Stimulated activated CD4-positive, alpha-beta T cell treated with anti-CD3 and anti-CD28 coated beads, Interleukin-1b, Interleukin-23, amount 100 ng/mL, for 1 hour (primary cell): ENCODE measurements at places on chromosomes 11 and 22.
A peak's percentile ranks its signal among the peaks of the same experiment; 100 is the strongest.

GRCh38 chr11:130407978-130408377, 20.4 kb downstream of the ADAMTS8 start:
- DNase-seq = no peak

DNA sequence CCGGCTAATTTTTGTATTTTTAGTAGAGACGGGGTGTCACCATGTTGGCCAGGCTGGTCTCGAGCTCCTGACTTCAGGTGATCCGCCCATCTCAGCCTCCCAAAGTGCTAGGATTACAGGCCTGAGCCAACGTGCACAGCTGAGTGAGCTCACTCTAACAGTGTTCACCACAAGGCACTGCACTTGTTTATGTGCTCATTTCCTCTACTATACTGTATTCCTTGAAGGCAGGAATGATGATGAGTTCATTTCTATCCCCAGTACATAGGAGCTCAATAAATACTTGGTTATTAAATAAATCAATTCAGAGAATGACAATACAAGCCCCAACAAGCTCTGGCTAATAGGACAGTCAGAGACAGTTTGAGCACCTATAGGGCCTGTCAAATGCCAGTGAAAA, 29.1 kb downstream of the ALG8 start:
- DNase-seq = no peak

DNA sequence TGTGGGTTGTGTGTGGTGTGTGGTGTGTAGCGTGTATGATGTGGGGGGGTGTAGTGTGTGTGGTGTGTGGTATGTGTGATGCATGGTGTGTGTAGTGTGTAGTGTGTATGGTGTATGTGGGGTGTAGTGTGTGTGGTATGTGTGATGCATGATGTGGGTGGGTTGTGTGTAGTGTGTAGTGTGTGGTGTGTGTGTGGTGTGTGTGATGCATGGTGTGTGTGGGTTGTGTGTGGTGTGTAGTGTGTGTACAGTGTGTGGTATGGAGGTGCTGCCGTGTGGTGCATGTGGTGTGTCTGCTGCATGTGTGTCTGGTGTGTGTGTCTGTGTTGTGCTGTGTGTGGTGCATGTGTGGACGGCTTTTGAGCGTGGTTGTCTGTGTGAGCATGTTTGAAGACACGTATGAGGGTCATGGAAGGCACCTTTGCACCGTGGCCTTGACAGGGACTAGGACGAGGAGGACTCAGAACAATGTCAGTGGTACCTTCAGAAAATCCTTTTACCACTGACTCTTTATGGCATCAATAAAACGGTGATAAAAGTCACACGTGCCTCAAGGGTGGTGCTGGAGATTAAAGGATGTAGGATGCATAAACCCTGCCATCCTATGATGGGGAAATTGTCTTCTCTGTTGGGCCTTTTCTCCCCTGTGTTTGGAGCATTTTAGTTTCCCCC, 328.7 kb upstream of the B3GAT1 start:
- no peak for DNase-seq

- DNase-seq = no peak
These were observed 7.8 kb downstream of the LDHAL6A start for GRCh38 chr11:18463439-18463838.

DNA sequence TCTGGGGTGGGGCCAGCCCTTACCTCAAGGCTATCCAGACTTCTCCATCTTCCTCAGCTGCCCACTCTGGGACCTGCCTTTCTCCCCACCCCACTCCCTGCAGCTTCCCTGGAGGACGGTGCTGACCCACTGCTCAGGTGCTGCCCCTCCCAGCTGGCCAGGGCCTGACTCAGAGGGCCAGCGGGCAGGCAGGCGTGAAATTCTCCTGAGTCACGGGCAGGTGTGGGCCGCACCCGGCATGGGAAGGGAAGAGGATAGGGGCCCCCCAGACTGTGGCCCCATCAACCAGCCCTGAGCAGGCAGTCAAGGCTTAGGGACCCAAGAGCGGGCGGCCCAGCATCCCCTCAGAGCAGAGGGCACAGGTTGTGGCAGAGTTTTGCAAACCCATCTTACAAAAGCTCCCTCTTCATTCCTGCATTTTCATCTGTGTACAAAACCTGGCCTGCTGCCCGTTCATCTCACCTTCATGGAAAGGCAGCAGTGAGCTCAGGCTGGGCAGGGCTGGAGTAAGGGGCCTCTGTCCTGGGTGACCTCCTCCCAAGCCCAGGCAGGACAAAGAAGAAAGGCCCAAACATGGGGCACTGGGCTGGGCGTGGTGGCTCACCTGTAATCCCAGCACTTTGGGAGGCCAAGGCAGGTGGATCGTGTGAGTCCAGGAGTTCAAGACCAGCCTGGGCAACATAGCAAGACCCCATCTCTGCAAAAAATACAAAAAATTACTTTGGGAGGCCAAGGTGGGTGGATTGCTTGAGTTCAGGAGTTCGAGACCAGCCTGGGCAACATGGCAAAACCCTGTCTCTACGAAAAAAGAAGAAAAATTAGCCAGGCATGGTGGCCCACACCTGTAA, 6.1 kb downstream of the RHOD start:
- no peak for DNase-seq

- no peak for DNase-seq
These were observed 41.2 kb upstream of the PAK1 start for GRCh38 chr11:77515063-77515462.

GRCh38 chr11:84419616-84420015, 1133.4 kb upstream of the CCDC90B start:
- DNase-seq = no peak

GRCh38 chr22:17339095-17339693, 30.1 kb upstream of the CECR2 start:
- DNase-seq = no peak

GRCh38 chr11:38791346-38791961, 2193.4 kb upstream of the RAG2 start:
- DNase-seq = no peak

DNA sequence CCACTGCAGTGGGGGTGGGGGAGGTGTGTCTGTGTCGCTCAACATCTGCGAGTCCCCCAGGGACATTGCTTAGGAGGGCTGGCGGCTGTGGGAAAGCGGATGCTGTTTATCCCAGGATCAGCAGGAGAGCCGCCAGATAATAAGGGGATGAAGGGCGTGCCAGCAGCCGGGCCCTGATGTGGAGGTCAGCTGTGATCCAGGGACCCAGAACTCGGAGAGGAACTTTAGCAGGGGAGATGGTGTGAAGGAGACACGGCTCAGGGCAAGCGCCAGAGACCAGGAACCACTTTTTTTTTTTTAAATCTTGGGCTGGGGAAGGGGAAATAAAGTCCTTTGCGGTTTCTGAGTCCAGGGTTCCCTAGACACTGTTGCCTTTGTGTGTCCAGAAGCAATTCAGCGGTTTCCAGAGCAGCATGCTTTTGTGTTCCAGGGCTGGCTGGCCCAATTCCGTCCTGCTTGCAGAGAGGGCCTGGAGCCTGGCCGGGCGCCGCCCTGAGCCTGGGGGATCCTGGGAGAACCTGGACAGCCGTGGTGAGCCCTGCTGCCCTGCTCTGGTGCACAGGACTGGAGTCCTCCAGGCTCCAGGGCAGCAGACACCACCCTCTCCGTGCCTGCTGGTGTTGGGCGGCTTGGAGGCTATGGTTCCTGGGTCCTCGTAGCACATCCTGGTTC, at the start of gene GRAMD4:
GRAMD4 (plus strand) TSS at position 557 of the 672 bp plus-strand sequence. CDS start 6,414 bp downstream, outside the sequence.
- DNase-seq = no peak

DNA sequence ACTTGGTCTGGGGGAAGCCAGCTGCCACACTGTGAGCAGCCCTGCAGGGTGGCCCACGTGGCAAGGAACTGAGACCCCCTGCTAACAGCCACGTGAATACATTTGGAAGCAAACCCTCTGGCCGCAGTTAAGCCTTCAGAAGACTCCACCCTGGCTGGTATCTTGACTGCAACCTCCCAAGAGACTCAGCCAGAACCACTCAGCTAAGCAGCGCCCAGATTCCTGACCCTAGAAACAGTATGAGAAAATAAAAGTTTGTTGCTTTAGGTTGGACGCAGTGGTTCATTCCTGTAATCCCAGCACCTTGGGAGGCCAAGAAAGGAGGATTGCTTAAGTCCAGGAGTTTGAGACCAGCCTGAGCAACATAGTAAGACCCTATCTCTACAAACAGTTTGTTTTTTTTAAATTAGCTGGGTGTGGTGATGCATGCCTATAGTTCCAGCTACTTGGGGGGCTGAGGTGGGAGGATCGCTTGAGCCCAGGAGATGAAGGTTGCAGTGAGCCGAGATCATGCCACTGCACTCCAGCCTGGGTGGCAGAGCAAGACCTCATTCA, 8.7 kb downstream of the ZMAT5 start:
- DNase-seq = no peak

GRCh38 chr22:19629720-19630419, 84.4 kb upstream of the SEPTIN5 start:
- DNase-seq = peak; percentile 83

- DNase-seq = no peak
These were observed 22.2 kb downstream of the SGSM3 start for GRCh38 chr22:40392618-40393017.

GRCh38 chr22:28075358-28075981, 156.4 kb upstream of the PITPNB start:
- no peak for DNase-seq

GRCh38 chr11:17687946-17688670, 31.3 kb upstream of the MYOD1 start:
- no peak for DNase-seq

GRCh38 chr22:43343670-43344519, 723 bp upstream of the SCUBE1 start:
- DNase-seq = no peak

DNA sequence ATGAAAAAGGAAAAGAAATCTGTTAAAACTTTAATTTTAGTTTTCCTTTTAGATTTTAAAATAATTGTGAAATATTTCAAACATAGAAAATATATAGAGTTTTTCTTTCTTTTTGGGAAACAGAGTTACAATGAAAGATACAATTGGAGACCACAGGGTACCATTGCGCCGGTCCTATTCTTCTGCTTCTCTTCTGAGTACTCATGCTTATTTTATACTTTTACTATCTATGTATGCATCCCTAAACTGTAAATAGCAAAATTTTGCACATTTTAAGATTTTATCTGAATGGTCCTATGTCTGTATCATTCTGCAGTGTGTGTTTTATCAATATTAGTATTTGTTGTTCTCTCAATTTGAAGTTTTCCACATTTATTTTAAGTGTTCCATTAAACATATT, 65.0 kb downstream of the EHF start:
- DNase-seq = no peak

DNA sequence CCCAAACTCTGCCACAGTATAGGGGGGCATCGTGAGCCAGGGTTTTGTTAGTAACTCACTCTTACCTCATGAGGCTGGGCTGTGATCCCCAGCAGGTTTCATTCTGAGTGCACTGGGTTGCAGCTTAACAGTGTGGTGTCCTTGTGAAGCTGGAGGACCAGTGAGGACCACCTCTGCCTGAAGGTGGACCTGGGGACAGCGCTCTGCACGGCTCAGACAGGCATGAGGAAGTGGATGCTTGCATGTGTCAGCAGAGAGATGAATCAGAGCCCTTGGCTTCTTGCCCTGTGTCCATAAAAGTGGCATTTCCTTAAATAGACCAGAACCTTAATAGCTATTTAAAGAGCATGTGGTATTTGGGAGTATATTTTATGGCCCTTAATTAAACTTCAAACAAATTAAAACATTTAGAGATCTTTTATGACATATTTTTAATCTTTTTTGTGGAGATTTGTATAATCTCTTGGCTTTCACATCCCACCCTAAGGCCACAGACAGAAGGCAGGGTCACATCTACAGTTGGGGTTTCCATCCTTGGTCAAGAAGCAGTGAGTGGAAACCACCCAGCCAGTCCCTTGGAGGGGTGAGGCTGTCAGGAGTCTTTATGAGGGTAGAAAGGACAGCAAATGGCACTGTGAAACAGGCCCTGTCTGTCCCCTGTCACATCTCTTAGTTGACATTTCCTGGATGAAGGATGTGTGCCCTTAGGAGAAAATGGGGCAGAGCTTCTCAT, 24.8 kb upstream of the ADORA2A start:
- DNase-seq = no peak

- DNase-seq = no peak
These were observed 1.4 kb downstream of the HBB start for GRCh38 chr11:5225480-5225871.

DNA sequence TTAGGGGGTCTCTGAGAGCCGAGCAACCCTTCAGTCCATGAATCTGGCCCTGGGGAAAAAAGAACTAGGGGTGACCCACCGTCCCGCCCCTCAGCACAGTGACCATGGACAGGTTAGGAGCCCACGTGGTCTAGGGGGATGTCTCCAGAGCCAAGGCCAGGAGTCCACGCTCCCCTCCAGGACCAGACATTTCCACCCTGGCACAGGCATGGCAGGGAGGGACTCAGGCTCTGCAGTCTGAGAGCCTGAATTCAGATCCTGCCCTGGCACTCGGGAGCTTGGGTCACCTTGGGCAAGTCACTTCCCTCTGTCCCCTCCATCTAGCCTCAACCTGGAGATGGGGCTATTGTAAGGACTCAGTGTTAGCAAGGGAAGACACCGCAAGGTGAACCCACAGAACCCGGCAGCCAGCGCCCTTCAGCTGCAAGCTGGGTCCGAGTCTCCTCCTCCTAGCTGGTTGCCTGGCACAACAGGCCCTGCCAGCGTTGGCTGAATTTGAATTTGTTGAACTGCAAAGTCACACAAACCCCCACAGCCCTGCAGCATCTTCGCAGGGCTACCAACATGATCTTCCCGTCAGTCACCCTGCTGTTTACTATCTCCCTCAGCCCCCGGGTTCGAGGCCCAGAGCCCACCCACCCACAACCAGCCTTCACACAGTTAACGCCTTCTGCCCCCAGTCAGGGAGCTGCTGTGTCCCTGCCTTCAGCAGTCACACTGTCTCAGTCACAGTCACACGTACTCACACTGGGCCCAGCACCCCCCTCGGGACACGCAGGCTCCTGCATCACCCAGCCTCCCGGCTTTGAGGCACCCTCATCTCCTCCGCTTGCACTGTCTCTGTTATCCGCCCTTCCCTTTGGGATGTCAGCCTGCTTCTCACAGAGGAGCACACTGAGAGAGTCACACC, 603 bp upstream of the PDGFB start:
- no peak for DNase-seq

- DNase-seq = no peak
These were observed 2.0 kb downstream of the IFT27 start for GRCh38 chr22:36773935-36774334.
